Activated CD4-positive, alpha-beta T cell treated with anti-CD3 and anti-CD28 coated beads for 48 hours (primary cell): ENCODE measurements at places on chromosomes 11 and 22.

DNA sequence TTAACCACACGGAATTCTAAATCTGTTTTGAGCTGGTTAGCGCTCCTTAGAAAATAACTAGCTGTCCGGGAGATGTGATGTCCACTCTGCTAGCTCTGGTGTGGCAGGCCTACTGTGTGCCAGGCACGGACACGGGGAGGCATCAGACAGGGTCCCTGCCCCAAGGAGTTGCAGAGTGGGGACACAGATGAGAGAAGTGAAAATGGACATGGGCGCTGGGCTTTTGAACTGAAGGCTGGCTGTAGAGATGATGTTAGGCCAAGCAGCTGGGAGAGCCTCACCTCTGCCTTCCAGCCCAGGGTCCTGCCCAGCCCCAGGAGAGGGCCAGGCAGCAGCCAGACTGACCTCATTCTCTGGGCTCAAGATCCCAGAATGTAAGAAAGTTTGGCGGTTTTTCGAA, 368.6 kb downstream of the CTTN start:
- DNase-seq, result no peak

DNA sequence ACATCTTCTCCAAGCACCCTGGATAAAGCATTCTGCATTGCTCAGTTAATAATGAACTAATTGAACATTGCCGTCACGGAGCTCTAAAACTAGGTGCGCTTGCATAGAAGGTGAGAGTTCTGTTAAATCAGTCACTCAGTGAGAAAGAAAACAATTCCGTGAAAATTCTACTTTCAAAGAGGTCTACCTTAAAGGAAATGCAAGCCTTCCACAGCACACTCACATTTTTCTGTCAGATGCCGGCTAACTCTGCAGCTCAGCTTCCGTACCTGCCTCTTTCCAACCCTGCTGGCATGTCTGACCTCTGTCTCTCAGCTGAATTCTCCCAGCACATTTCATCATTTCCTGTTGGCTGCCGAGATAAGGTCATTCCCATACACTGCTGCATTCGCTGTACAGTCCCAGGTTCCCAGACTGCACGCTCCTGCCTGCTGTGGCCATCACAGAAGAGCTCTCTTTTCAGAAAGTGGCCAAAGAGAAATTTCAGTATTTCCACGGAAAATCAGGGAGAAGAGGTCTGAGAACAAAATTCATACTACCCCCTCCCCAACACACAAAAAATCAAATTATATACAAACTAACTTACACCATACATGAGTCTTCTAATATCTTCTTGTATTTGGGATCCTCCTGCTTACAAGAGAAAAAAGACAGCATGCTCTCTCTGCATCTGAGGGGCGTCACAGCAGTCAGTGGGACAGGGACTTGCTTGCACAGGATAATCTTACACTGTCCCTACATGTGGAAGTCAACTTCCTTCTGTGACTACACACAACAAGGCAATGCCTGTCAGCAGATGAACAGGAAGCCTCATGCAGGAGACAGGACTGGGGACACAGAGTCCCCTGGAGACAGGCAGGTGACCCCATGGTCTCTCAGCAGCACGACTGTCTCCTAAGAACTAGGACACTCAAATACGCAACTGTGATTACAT, 55.1 kb downstream of the PACSIN2 start:
- no peak for DNase-seq

DNA sequence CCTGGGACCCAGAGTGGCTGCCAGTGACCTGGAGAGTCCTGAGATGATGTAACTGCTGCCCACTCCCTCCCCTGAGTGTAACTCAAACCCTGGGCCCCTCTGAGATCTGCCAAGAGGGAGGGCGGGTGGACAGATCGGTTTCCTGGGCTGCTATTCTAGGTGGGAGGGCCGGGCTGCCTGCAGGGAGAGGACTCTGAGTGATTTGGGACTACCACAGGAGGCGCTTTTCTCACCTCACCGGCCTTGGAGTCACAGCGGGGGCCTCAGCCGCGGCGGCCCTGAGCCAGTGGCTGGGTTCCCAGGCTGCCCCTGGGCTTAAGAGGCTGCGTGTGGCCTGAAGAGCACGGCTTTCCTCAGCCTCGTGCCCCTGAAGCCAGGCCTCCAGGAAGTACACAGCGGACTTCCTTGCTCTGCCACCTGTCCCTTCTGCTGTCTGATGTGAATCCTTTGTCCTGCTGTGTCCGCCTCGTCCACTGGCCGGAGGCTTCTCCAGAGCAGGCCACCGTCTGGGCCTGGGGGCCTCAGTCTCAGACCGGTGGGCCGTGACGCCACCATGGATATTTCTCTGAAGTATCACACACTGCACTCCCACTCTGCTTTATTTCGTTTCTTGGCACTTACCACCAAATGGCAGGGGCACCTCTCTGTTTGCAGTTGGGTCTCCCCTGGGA, 11.5 kb downstream of the RELT start:
- no peak for DNase-seq

- no peak for DNase-seq
Observed at GRCh38 chr11:16605389-16605893, 133.0 kb upstream of the C11orf58 start.
